ENCODE measurements at places on chromosomes 12 and 14. TPM values are rescaled to one million over a fixed set of nuclear protein-coding genes. Genes with fewer than 3 reads are reported as not detected.

MORN3 gene
- total RNA-seq, result 0.70 TPM

CSRP2 gene
- 55.2 TPM for total RNA-seq

SIX6 gene
- not detected for total RNA-seq

HOXC12 gene
- not detected for total RNA-seq

NEK9 gene
- 110 TPM for total RNA-seq

PLEKHD1 gene
- total RNA-seq, result 4.3 TPM

GARIN6 gene
- total RNA-seq, result not detected
